ENCODE measurements at places on chromosomes 7 and 10. TPM values are rescaled to one million over a fixed set of nuclear protein-coding genes. Genes with fewer than 3 reads are reported as not detected.

DNA sequence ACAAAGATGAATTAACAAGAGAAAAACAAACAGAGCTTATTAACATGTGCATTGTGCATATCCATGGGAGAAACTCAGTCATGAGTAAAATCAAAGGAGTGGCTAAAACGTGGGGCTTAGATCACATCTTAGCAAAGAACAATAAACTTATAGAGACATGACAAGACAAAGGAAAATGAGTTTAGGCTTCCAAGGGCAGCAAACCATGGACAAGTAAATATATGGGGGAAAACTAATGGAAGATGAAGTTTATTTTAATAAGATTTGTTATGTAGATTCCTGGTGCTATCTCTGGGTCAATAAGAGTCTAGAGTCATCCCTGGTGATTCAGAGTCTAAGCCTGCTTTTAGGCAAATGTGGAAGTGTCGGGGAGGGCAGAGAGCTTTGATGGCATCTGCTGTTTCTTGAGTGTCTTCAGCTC, 87.2 kb upstream of the PLPP4 start:
- H3K4me1 ChIP-seq = peaks cover 2% of the 10 kb centered on the region
- peaks cover 41% of the 10 kb centered on the region for H3K27me3 ChIP-seq
- no peak overlapping the region for H3K27ac ChIP-seq
- no peak for DNase-seq
- no peaks in the 10 kb centered on the region for H3K36me3 ChIP-seq
- H3K4me3 ChIP-seq = no peak overlapping the region

DNA sequence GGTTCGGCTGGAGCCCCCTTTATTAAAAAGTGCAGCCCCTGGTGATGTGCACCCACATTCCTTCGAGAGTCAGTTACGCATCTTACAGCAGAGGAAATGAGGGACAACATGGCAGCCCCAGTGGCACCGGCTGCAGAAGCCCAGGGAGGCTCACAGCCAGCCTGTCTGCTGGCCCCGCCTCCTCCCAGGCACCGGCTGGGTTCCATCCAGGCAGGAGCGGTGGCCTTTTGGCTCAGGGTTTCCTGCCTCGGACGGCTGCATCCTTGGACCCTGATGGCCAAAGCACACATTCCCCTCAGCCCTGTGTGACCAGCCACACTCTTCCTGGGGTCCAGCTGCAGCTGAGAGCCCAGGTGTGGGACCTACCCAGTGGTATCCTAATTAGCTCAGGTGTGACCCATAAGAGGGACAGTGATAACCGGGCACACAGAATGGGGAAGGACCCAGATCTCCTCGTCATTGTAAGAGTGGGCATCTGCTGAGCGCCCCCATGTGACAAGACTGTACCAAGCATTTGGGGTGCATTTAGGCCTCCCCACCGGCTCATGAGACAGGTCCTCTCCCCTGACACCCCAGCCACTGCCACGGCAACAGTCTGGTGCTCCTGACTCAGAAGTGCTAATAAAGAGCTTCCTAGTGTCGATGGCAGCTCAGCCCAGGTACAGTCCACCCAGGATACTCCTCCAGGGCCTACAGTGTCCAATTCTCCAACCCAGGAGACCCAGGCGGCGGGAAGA, 63.3 kb upstream of the CHST15 start:
- H3K4me3 ChIP-seq = no peak overlapping the region
- no peaks in the 10 kb centered on the region for H3K36me3 ChIP-seq
- peaks cover 20% of the 10 kb centered on the region for H3K27me3 ChIP-seq
- H3K27ac ChIP-seq = no peak overlapping the region
- H3K4me1 ChIP-seq = peaks cover 3% of the 10 kb centered on the region
- no peak for DNase-seq

DNA sequence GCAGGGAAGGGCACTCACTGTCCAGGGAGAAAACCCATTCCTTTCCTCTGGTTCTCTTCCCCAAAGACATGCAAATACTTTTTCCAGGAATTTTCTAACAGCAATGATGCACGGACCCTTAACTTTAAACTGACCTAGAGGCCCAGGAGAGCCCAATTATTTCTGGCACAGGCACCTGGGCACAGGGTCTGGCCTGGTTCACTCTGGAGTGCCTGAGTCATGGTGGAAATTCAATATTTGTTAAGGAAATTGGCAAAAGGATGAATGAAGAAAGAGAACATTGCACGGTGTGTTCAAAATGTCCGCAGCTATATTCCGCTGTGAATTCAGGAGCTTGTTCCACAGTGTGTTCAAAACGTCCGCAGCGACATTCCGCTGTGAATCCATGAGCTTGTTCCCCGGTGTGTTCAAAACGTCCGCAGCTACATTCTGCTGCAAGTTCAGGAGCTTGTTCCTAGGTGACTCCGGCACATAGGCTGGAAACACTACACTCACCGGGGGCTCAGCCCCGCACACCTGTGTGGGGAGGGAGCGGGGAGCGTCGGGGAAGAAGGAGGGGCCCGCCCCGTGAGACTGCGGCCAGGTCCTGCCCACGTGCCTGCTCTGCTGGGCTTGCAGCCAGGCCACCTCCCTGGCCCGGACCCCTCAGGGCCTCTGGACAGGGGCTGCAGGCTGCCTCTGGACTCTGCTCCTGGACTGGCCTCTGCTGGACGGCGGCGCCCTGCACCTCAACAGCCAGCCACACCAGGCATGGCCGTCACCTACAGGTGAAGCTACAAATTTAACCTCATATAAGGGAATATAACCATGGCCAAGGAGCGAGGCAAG, 72.0 kb upstream of the FAM20C start:
- no peak overlapping the region for H3K27ac ChIP-seq
- peaks cover 30% of the 10 kb centered on the region for H3K27me3 ChIP-seq
- no peaks in the 10 kb centered on the region for H3K36me3 ChIP-seq
- H3K4me1 ChIP-seq = peaks cover 4% of the 10 kb centered on the region
- DNase-seq = no peak
- H3K4me3 ChIP-seq = no peak overlapping the region

DNA sequence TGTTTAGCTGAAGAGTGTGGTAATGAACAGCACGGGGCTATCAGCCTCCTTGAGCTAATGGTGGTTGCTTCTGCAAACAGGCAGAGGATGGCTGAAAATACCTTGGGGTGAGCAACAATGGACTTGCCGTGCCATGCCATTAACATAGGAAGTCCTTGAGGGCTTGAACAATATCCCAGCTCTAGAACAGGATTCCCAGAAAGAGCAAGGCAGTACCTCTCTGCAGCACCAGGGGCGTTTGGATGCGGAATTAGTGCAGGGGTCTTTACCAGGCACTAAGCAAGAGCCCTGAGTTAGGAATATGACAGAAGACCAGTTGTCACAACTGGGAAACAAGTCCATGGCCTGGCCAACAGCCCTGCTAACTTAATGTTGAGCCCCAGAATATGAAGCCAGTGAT, 143.2 kb upstream of the COBL start:
- no peaks in the 10 kb centered on the region for H3K36me3 ChIP-seq
- no peaks in the 10 kb centered on the region for H3K4me1 ChIP-seq
- DNase-seq = no peak
- peaks cover 6% of the 10 kb centered on the region for H3K27me3 ChIP-seq

DNA sequence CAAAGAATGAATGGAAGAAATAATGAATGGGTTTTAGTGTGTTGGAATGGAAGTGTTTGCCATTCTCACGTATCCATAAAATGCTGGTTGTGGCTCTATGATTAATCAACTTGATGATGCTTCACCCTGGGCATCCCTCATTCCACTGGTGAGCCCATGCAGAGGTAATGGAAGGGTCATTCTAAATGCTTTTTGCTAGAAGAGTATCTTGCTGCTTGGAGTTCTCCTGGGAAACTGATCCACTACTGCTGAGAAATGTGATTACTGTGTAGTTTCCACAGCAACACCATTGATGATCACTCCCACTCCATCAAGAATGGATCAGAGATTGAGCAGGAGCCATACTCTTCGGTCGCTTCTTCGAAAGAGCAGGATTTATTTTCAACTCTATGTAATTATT, 101.6 kb downstream of the ARL5B start:
- peaks cover 9% of the 10 kb centered on the region for H3K27me3 ChIP-seq
- H3K27ac ChIP-seq = no peak overlapping the region
- H3K36me3 ChIP-seq = no peaks in the 10 kb centered on the region
- no peak for DNase-seq
- H3K4me3 ChIP-seq = no peak overlapping the region

- H3K27me3 ChIP-seq = peaks cover 5% of the 10 kb centered on the region
- peaks cover 8% of the 10 kb centered on the region for H3K4me1 ChIP-seq
- DNase-seq = no peak
- no peaks in the 10 kb centered on the region for H3K36me3 ChIP-seq
Measured at GRCh38 chr10:58438986-58439385, 53.8 kb downstream of the TFAM start.

DNA sequence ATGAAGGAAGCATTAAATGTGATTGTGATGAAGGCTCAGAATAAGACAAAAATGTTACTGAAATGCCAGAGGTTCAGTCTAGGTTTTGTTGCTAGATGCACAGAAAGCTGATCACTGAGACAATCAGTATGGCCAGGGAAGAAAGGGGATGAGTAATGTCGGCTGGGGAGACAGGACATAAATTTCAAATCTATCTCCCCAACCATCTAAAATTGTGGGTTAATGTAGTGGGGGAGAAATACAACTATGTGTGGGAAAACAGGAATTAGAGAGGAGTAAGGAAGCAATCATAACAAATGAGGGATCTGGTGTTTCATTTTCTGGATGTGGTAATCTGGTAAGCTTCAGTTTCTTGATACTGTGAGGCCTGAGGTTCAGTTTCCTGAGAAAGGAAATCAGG, 1111.0 kb downstream of the XPNPEP1 start:
- H3K4me3 ChIP-seq = no peak overlapping the region
- no peaks in the 10 kb centered on the region for H3K4me1 ChIP-seq
- H3K36me3 ChIP-seq = no peaks in the 10 kb centered on the region
- H3K27me3 ChIP-seq = no peaks in the 10 kb centered on the region
- no peak overlapping the region for H3K27ac ChIP-seq

GRCh38 chr10:104650072-104650471, 9.0 kb downstream of the SORCS3 start:
- no peak overlapping the region for H3K27ac ChIP-seq
- no peaks in the 10 kb centered on the region for H3K36me3 ChIP-seq
- H3K4me3 ChIP-seq = no peak overlapping the region
- H3K27me3 ChIP-seq = peaks cover 77% of the 10 kb centered on the region

GRCh38 chr10:4503076-4503475, 322.9 kb upstream of the AKR1E2 start:
- no peaks in the 10 kb centered on the region for H3K4me1 ChIP-seq
- H3K4me3 ChIP-seq = no peak overlapping the region
- no peak for DNase-seq
- H3K36me3 ChIP-seq = no peaks in the 10 kb centered on the region
- no peak overlapping the region for H3K27ac ChIP-seq
- no peaks in the 10 kb centered on the region for H3K27me3 ChIP-seq

GRCh38 chr10:7551289-7551688, 115.5 kb downstream of the ITIH5 start:
- H3K36me3 ChIP-seq = no peaks in the 10 kb centered on the region
- no peak for DNase-seq
- peaks cover 44% of the 10 kb centered on the region for H3K27me3 ChIP-seq
- no peak overlapping the region for H3K4me3 ChIP-seq

ARHGEF35 gene
- total RNA-seq = not detected

EN2 gene
- not detected for total RNA-seq

IFIT2 gene
- total RNA-seq = 17.6 TPM

CPN1 gene
- not detected for total RNA-seq

NPTX2 gene
- not detected for total RNA-seq

ASB15 gene
- total RNA-seq = not detected

GNA12 gene
- total RNA-seq = 19.2 TPM

PODXL gene
- total RNA-seq = 1.1 TPM
